Hepatocyte (in vitro differentiated cells): ENCODE measurements at places on chromosomes 1 and 21. TPM values are rescaled to one million over a fixed set of nuclear protein-coding genes. Genes with fewer than 3 reads are reported as not detected.

GRCh38 chr1:27605796-27606707 is 2.1 kb upstream of the AHDC1 start:
- peak; percentile 75 for DNase-seq

DNA sequence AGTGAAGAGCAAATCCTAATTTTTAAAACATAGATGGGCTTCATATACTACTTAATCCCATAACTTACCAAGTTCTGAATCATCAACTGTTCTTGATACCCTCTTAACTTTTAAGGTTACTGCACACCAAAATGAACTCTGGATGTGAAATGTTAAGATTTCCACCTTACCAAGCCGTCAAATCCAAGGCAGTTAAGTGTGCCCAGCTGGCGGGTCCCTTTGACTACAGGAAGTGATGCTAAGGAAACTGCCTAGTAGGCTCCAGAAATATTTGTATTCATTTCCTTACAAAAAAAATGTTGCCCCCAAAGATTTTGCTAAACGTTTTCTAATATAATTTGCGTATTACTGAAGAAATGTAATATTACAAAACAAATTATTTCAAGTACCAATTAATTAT is 10.7 kb downstream of the NRIP1 start:
- no peak for DNase-seq

DNA sequence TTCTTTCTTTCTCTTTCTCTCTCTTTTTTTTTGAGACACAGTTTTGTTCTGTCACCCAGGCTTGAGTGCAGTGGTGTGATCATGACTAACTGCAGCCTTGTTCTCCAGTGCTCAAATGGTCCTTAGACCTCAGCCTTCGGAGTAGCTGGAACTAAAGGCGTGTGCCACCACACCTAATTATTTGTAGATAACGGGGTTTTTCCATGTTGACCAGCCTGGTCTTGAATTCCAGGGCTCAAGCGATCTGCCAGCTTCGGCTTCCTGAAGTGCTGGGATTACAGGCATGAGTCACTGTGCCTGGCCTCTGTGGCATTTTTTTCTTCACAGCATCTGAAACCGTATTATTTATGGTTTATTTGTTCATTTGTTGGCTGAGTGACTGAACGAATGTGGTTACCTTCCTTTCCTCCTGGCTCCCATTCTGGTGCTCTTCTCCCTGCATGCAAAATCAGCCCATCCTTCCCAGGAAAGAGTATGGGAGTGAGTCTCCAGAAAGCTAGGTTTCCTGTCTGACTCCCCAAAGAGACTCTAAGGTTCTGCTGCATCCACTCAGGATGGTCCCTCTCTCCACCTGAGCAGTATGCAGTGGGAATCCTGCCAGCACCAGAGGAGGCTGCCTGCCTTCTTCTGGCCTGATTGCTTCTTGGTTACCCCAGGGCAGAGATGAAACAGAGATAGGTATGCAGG is 155.0 kb upstream of the BEND5 start:
- DNase-seq, result peak; percentile 13

Gene SLAMF8
- 0.47 and 0.74 TPM in 2 replicates for polyA plus RNA-seq

DNA sequence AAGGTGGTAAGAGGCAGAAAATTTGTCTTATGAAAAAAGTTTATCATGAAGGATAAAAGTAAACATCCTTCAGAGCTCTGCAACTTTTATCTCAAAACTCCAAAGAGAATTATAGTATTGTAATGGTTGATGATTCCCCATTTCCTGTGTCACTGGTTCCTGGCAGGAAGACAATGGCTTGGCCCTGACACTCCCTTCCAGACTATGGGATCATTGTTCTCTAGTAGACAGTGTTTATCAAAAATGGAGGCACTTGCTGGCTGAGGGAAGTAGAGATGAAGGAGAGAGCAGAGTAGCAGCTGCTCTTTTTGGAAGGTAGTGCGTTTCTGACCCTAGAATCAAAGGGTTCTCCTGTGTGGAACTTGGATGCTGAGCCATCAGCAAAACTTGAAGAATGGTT is 145.9 kb upstream of the ATP1B1 start:
- no peak for DNase-seq

Gene CFAP74
- 0.07 TPM in 1 of 2 replicates, not detected in the other for polyA plus RNA-seq

DNA sequence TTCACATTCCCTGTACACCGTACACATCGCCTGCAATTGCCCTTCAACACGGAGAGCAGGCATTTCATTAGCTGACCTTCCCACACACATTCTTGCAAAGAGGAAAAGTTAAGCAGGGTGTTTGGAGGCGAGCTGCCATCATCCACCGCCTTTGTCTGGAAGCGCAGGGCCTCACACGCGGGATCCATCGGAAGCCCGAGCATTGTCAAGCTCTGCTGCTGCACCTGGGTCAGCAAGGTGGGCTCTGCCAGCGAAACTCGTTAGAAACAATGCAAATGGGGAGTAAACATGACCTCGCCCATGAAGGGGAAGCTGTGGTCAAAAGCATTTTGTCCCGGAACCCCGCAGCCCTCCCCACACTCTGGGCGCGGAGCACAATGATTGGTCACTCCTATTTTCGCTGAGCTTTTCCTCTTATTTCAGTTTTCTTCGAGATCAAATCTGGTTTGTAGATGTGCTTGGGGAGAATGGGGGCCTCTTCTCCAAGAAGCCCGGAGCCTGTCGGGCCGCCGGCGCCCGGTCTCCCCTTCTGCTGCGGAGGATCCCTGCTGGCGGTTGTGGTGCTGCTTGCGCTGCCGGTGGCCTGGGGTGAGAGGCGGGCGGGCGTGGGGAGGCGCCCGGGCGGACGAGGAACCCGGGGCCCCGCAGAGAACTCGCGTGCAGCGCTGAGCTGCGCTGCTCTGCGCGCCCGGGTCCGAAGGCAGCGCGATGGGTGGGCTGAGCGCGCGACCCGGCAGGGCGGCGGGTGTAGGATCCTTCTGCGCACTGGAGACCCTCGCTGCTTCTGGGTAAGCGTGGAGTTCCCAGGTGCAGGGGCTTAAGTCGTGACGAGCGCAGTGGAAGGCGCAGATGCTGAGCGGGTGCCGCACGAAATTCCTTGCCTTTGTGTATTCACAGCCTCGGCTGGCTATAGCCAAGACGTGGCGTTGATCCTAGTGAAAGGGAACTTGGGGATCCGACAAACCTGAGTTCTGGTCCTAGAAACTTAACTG is at the start of gene CR1:
Gene CR1, plus strand, starts transcription at position 357 of the 992 bp plus-strand sequence. Its CDS starts 111 bp downstream, at position 468.
- DNase-seq, result peak; percentile 23

GRCh38 chr1:201282931-201283829 is at the start of gene PKP1:
Gene PKP1 (plus strand): TSS chr1:201283506. CDS start chr1:201283703, 197 bp downstream.
- DNase-seq, result peak; percentile 65

GRCh38 chr1:7478809-7479499 is 292.1 kb upstream of the VAMP3 start:
- peak; percentile 80 for DNase-seq

Gene SPOCD1
- 2.8 and 2.9 TPM in 2 replicates for polyA plus RNA-seq

DNA sequence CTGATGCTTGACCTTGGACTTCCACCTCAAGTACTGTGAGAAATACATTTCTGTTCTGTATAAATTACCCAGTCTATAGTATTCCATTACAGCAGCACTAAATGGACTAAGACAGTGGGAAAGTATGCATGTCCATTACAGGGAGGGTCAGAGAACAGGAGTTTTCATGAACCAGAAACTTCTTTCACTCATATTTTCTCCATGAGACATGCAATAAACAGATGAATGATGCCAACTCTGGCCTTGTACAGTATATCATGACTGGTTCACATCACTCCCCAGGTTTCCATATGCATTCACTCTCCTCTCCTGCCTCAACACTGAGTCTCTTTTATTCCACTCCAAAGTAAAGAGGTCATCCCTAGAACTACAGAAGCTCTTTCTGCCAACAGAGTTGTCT is 4.5 kb upstream of the IFI16 start:
- no peak for DNase-seq

Gene CEP104
- 22.6 and 25.2 TPM in 2 replicates for polyA plus RNA-seq

GRCh38 chr1:81804312-81804711 is 3.6 kb downstream of the ADGRL2 start:
- DNase-seq, result no peak

- DNase-seq, result no peak
Measured at GRCh38 chr1:206036663-206037455, 13.2 kb upstream of the CTSE start.

DNA sequence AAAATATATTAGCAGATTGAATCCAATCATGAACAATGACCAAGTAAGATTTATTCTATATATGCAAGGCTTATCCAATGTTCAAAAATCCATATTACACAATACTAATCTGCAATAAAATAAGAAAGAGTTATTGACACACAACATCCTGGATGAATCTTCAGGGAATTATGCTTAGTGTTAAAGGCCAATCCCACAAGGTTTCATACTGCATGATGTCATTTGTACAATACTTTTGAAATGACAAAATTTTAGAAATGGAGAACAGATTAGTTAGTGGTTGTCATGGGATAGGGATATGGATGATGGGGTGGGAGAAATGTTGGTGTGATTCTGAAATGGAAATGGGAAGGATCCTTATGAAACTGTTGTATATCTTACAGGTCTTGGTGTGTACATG is 425.7 kb downstream of the SIPA1L2 start:
- no peak for DNase-seq

Gene TMEM82
- 14.7 and 16.4 TPM in 2 replicates for polyA plus RNA-seq

DNA sequence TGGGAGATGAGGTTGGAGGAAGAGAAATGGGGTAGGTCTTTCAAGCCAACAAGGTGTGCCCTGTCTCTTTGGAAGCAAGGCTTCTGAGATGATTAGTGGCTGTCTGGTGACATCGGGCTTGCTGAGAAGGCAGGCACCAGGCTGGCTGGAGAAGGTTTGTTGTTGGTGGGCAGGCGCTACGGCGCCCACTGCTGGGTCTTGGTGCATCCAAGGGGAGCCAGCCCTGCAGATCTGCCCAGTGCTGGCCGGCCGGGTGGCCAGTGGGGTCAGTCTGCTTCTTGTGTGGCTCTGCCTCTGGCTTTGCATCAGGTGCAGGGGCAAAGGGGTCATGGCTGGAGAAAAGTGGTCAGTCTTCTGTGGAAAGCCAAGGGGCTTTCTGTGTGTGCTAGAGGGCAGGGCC is 126.2 kb downstream of the TLR5 start:
- no peak for DNase-seq

- no peak for DNase-seq
Measured at GRCh38 chr1:214923278-214923915, 159.1 kb upstream of the KCNK2 start.

Gene MPZ
- polyA plus RNA-seq, result 0.21 TPM in 1 of 2 replicates, not detected in the other

Gene PPIAL4G
- 0.10 TPM in 1 of 2 replicates, not detected in the other for polyA plus RNA-seq

GRCh38 chr1:115182012-115182715 is 92.9 kb upstream of the TSPAN2 start:
- DNase-seq, result no peak

- peak; percentile 84 for DNase-seq
Measured at GRCh38 chr1:159970932-159971342, 16.9 kb upstream of the SLAMF9 start.

- peak; percentile 91 for DNase-seq
Measured at GRCh38 chr1:153626904-153627714, at the start of gene S100A13. Gene S100A13 (minus strand): TSS chr1:153627505. CDS start chr1:153626472, 1,033 bp downstream.

Gene CD1E
- polyA plus RNA-seq, result not detected in 2 replicates

DNA sequence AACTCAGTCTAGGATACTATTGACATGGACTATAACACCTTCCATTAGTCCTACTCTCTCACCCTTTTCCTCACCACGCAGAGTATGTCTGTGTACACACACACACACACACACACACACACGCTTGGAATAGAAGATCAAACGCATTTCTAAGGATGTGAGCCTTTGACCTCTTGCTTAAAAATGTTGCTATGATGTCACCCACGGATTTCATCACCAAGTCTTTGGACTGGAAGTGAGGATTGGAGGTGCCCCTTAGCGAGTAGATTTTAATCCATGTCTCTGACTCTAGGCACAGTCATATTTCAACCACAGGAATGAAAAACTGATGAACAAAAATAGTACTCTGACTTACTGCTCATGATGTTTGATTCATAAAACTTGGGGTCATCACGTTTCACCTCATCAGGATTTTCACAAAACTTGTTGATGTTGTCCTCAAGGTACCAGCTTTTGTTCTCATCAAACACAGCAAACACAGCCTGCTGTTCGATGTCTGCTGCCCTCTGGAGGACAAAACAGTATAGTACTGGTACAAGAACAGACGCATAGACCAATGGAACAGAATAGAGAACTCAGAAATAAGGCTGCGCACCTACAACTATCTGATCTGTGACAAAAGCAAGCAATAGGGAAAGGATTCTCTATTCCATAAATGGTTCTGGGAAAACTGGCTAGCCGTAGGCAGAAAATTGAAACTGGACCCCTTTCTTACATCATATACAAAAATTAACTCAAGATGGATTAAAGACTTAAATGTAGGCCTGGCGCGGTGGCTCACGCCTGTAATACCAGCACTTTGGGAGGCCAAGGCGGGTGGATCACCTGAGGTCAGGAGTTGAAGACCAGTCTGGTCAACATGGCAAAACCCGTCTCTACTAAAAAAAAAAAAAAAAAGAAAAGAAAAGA is 39.9 kb downstream of the F5 start:
- DNase-seq, result peak; percentile 87

Gene NR1I3
- 3.9 and 8.1 TPM in 2 replicates for polyA plus RNA-seq

- DNase-seq, result peak; percentile 90
Measured at GRCh38 chr1:227728059-227728891, 6.8 kb downstream of the JMJD4 start.

- peak; percentile 76 for DNase-seq
Measured at GRCh38 chr1:26786437-26787380, 1.0 kb upstream of the PIGV start.

- no peak for DNase-seq
Measured at GRCh38 chr1:157140063-157140588, 1.9 kb upstream of the ETV3 start.

DNA sequence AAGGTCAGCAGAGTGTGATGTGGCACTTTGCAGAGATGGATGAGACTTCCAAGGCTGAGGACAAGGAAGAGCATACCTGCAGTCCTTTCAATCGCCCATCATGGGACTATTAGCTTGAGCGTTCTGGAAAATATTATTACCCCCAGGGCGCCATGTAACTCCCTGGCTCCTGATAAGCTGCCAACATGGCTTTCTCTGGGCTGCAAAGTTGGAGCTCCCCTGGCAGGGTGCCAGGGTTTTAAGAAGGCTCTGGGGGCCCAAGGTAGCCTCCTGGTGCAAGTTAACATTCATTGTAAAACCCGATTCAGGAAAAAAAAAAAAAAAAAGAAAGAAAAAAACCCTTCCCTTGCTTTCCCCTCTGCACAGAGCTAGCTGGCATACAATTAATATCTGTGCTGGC is 196.7 kb downstream of the PBX1 start:
- DNase-seq, result no peak

DNA sequence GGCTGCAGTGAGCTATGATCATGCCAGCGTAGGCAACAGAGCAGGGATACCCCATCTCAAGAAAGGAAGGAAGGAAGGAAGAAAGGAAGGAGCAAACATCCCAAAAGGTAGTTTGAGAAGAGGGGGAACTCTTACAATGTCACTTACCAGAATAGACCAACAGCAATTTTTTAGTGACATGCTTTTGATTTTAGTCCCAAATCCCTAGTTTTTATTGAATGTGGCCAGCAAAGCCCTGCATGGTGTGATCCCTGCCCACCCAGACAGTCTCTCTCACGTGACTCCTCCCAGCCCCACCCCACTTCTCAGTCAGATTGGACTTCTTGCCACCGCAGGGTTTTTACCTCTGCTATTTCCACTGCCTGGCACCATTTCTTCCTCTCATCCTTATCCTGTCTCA is 39.8 kb upstream of the HNRNPU start:
- DNase-seq, result no peak

DNA sequence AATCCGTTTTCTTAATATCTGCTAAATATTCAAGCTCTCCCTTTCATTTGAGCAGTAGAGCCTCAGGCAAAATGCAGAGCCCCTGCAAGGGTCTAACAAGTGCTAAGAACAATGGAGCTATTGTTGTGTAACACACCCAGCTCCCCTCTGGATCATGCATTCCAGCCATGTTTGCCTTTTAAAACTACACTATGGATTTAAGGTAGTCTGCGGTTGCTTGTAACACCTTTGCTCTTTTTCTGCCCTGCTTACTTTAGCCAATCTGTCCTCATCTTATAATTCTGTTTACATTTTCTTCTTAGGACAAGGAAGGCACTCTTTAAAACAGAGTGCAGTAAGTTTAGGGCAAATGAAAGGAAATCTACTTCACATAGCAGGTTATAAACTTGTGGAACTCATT is 60.0 kb upstream of the C1orf105 start:
- DNase-seq, result no peak
